PC-3 (cell line): ENCODE measurements at places on chromosomes 12 and 14. TPM values are rescaled to one million over a fixed set of nuclear protein-coding genes. Genes with fewer than 3 reads are reported as not detected.

DNA sequence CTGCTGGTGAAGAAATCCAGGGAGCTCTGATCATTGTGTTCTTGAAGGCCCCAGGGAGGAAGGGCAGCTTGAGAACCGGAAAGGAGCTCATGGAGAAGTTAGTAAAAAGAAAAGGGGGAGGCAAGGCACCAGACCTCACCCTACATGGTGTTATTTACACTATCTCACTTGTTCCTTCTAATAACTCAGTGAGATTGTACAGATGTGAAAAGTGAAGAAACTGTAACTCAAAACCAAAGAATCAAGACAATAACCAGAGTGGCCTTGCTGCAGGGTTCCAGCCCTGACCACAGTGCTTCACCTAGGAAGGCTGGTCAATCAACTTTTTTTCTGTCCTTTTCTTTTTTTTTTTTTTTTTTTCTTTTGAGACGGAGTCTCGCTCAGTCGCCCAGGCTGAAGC, 353.6 kb downstream of the TMTC2 start:
- DNase-seq: no peak

GRCh38 chr14:68074765-68075381, 255.3 kb downstream of the RAD51B start:
- DNase-seq: no peak

DNA sequence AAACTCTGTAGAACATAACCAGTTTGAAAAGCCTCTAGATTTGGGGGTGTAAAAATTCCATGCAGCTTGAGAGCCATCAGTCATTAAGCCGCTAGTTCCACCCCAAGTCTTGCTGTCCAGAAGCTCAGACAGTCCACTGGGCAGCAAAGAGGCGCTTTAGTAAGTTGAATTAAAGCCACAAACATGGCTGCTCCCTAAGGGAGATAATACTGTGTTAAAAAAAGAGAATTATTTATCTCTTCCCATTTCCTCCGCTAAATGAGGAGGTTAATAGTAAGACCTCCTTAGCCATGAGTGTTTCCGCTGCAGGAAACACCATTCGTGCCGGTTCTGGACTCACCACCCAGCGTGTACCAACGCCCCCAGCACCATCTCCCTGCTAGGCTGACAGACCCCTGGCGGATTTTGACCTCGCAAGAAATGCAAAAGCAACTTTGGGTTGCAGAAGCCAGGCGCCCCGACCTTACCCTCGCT, 536 bp downstream of the TM7SF3 start:
- DNase-seq: peak; percentile 36

- no peak for DNase-seq
These were observed 1.1 kb downstream of the RHNO1 start for GRCh38 chr12:2877953-2878732.

Gene RNASE4
- total RNA-seq: 5.9 and 8.5 TPM in 2 replicates
